Astrocyte of the cerebellum (primary cell): ENCODE measurements at places on chromosomes 6 and 20.
A peak's percentile ranks its signal among the peaks of the same experiment; 100 is the strongest.

DNA sequence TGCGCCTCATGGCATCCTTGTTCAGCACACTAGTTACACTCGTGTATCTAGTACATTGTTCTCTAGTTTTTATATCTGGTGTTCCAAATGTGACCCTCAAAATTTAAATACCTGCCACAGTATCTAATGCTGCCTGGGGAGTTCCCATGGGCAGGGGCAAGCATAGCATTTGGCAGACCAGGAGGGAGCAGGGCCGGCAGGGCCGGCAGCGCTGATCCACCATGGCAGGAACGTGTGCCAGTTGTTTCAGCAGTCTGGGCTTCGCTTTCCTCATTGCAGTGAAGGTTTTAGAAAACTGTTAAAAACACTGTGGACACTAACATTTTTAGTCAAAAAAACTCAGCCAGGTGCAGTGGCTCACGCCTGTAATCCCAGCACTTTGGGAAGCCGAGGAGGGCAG is 19.2 kb downstream of the NANP start:
- no peak for DNase-seq

GRCh38 chr6:121678245-121678644 is 242.8 kb downstream of the GJA1 start:
- no peak for DNase-seq

DNA sequence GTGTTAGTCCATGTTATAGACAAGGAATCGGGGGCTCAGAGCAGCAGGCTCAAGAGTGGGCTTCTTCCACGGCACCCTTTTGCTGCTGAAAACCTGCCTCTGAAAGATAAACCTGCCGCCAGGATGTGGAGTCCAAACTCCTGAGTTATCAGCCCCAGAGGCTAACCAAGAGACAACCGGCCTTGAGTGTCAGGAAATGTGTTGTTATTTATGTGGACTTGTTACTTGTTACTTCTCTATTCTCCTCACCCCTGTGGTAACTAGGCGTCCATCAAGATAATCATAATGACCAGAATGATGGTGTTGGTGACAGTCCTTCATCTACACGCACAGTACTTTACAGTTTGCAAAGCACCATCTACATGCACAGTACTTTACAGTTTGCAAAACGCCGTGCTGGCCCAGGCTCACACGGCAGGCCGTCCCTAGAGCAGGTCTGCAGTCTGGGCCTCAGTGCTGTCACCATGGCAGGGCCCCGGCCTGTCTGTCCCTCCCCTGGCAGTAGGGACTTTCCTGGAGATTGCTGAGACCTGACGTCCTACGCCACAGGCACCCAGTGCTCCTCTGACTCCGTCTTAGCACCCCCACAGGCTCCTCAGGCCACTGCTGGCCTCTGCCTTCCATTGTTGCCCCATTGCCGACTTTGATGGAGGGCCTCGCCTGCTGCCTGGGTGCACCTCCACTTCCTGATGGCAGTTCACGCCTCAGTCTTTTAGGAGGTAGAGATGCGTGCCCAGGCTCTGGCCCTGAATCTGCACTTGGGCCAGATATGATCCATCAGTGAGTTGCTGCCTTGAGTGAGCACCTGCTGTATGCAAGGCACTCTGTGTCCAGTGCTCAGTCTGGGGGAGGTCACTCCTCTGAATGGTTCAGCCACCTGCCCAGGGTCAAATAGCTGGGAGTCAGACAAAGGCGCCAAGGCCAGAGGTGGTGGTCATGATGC is 9.1 kb upstream of the BPIFB4 start:
- DNase-seq: no peak

- no peak for DNase-seq
Observed at GRCh38 chr6:5078121-5078669, 6.9 kb upstream of the PPP1R3G start.

- DNase-seq: no peak
Observed at GRCh38 chr20:47237715-47238114, 118.8 kb downstream of the ZMYND8 start.

DNA sequence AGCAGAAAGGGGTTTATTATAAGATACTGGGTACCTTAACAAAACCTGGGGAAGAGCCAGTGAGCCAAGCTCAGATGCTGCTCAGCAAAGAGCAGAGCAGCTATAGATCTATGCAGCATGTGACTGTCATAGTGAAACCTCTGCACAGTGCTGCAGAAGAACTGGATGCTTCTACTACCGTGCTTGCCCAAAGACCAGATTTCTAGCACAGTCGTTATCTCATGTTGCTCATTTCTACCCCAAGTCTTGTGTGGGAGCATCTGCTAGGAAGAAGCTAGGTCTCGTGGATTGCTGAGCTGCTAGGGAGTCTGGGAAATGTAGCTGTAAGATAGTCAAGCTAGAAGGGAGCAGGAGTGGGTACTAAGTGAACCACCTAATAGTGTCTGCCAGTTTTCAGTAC is 31.7 kb upstream of the GNRH2 start:
- no peak for DNase-seq

DNA sequence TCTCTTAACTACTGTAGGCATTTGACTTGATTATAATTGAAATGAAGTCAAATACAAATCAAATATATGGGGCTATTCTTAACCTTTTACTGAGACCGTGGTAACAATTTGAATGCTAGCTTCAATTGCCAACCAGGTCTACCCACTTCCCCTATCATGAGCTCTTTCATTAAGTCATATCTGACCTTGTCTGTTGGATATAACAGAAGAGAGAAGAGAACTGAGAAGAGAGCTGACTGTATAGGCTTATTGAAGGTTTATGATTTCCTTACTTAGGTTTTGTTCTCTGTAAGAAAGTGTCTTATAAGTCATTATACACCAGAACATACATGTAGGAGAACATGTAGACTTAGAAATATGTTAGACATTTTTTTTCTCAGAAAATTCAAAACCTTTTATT is 549.4 kb downstream of the COL12A1 start:
- no peak for DNase-seq

DNA sequence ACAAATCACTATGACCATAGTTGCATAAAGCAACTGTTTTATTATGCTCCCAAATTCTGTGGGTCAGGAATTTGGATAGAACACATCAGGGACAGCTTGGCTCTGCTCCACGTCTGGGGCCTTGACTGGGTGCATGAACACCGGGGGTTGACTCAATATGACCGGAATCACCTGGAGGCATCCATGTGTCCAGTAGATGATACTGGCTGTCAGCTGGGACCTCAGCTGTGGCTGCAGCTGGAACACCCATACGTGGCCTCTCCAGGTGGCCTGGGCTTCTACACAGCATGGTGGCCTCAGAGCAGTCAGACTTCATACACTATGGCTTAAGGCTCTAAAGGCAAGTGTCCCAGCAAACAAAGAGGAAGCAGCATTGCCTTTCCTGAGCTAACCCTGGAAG is 113.4 kb downstream of the NRN1 start:
- no peak for DNase-seq

- DNase-seq: no peak
Observed at GRCh38 chr6:133837801-133838349, 51.0 kb upstream of the TCF21 start.

DNA sequence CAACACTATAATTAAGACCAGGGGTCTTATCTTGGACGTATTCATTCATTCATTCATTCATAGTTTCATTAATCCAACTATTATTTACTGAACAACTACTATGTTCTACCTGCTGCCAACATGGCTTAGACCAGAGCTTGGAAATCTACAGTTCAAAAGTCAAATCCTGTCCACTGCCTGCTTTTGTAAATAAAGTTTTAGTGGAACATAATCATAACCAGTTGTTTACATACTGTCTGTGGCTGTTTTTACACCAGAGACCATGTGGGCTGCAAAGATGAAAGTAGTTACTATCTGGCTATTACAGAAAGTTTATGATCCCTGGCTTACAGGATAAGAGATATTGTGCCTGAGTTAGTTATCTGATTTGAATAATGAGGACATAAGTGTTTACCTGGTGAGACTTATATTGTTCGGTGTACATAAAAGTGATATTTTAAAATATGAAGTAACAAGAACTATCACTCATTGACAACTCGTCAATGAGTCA is 567.7 kb downstream of the TFAP2B start:
- DNase-seq: no peak

DNA sequence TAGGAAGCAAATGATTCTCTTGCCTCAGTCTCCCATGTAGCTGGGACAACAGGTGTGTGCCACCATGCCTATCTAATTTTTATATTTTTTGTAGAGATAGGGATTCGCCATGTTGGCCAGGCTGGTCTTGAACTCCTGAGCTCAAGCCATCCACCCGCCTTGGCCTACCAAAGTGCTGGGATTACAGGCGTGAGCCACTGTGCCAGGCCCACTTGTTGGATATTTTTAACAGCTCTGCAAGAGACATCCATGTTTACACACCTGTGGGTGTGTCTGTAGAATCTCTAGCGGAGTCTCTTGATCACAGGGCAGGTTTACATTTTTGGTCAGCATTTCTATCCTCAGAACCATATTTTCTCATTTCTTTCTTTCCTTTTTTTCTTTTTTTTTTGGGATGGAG is 53.1 kb upstream of the ZFP64 start:
- no peak for DNase-seq

DNA sequence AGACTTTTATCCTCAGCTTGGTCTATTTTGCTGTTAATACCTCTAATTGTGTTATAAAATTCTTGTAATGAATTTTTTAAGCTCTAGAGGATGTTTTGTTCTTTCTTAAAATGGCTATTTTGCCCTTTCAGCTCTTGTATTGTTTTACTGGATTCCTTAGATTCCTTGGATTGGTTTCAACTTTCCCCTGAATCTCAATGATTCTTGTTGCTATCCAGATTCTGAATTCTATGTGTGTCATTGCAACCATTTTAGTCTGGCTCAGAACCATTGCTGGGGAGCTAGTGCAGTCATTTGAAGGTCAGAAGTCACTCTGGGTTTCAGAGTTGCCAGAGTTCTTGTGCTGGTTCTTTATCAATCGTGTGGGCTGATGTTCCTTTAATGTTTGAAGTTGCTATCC is 37.1 kb downstream of the OTOR start:
- DNase-seq: peak; percentile 8

DNA sequence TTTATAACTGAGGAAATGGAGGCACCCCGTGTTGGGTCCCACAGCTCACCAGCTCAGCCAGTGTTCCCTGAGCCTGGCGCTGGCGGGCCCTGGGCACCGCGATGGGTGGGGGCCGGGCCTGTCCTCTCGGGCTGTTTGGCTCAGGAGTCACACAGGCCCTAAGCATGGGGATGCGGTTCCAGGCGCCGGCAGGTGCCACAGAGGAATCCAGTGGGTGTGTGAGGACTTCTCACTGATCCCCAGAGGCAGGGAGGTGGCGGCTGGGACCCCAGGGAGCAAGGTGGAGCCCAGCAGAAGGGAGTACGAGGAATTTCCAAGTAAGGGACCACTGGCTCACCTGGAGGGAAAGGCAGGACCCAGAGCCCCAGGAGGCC is 57.5 kb downstream of the IRF4 start:
- DNase-seq: no peak

GRCh38 chr20:42099101-42099500 is 480.9 kb upstream of the CHD6 start:
- DNase-seq: no peak

DNA sequence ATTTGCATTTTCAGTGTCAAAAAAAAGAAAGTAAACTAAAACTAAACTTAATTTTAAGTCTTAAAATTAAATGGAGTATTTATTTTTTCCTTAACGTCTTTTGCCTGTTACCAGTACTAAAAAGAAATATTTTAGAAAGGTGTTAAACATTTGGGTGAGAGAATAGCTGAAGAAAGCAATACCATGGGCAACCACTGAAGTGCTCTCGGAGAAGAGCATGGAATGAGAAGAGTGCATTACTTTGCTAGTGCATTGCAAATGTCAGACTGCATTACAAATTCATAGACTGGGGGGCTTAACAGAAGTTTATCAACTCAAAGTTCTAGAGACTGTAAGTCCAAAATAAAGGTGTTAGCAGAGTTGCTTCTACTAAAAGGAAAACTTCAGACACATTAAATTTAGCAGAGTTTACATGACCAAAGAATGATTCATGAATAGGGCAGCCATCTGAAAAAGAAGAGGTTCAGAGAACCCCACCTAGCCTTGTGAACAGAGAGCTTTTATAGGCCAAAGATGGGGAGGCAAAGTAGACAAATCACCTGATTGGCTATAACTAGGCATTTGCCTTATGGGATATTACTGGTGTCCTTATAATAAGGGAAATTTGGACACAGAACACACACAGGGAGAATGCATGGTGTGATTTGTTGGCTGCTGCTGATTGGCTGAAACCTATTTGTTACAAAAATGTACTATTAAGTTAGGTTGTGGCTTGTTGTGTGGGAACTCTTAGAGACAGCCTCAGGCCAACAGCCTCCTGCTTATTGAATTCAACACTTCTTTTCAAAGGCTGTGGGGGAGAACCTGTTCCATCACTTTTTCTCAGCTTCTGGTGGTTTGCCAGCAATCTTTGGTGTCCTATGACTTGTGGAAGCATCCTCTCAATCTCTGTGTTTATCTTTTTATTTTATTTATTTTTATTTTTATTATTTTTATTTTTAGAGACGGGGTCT is 106.7 kb upstream of the RREB1 start:
- no peak for DNase-seq

GRCh38 chr6:4209196-4209595 is 73.8 kb upstream of the ECI2 start:
- DNase-seq: no peak
